ENCODE measurements at places on chromosomes 11 and 22.

GRCh38 chr22:20606041-20606783, 98.8 kb downstream of the MED15 start:
- peak; percentile 77 for DNase-seq

GRCh38 chr22:29786031-29786430, 18.9 kb downstream of the UQCR10 start:
- no peak for DNase-seq

DNA sequence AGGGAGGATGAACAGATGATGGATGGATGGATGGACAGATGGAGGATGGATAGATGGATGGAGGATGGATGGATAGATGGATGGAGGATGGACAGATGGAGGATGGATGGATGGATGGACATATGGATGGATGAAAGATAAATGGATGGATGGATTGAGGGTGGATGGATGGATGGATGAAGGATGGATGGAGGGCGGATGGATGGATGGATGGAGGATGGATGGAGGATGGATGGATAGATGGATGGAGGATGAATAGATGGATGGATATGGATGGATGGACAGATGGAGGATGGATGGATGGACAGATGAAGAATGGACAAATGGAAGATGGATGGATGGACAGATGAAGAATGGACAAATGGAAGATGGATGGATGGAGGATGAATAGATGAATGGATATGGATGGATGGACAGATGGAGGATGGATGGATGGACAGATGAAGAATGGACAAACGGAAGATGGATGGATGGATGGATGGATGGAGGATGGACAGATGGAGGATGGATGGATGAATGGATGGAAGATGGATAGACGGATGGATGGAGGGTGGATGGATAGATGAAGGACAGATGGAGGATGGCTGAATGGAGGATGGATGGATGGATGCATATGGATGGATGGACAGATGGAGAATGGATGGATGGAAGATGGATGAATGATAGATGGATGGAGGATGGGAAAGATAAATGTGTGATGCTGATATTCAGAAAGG, 7.4 kb downstream of the IFITM10 start:
- no peak for DNase-seq

GRCh38 chr22:27541836-27542235, 259.7 kb downstream of the MN1 start:
- DNase-seq, result no peak

DNA sequence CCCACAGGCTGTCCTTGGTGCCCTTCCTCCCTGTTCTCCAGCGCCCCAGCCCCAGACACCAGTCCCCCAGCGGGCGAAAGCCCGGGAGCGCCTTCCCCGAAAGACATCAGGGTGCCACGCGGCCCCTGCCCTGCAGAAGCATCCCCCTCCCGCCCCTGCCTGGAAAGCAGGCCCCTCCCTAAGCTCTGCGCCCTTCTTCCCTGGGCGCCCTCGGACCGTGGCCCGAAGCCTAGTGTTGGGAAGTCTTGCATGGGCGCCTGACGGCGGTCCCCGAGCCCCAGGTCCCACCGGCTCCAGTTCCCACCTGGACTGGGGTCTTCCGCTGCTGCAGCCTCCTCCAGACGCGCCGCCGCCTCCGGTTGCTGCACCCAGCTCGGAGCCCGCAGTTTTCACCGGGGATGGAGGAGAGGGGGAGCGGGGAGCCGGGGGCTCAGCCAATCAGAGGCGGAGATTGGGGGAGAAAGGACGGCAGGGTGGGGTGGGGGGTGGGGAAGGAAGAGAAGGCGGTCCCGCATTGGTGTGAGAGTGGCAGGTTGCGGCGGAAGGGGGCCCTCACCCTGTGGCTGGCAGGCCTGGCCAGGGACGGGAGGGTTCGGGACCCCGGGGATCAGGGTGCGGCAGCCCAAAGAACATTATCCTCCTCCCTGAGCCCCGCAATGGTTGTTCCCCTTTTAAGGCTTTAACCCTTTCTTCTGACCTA, at the start of gene THY1:
Gene THY1, minus strand, starts transcription at position 364 of the 700 bp plus-strand sequence. CDS start 2,267 bp downstream, outside the sequence.
- DNase-seq, result peak; percentile 89

DNA sequence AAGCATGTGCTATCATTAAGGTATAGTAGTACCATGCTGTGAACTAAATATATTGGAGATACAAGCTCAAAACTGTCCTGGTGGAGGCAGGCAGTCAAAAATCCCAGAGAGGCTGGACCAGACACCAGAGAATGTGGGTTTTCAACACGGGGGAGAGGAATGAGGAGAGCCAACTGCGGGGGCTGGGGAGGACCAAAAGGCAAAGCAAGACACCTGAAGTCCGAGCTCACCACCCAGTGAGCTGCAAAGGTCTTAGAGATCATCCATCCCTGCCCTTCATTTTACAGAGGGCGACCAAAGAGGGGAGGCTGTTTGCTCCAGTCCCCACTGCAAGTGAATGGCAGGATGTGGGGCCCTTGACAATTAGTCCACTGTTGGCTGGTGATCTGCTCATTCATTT, 10.0 kb downstream of the RIBC2 start:
- DNase-seq, result no peak

DNA sequence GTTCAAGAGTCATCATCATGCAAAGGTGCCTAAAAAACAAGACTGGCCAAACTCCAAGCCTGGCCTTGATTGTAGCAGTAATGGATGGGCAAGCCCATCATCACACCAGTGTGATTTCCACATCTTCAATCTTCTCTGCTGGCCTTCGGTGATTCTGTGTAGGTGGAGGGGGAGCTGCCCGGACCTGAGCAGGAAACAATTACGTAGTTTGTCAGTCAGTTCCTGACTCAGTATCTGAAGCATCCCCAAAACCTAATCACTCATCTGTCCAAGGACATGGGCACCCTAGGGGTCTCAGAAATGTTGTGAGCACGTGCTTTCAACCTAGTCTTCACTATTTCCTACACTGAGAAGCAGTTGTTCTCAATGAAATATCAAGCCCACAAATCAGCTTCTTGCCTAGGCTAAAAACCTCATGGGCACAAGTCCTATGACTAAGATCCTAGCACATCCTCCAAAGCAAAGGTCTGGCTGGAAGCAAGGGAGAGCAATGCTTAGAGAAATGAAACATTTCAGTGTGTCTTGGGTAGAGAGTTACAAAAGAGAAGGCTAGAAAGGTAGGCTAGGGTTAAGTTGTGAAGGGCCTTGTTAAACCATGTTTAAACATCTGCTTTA, 24.6 kb downstream of the ATG16L2 start:
- no peak for DNase-seq

DNA sequence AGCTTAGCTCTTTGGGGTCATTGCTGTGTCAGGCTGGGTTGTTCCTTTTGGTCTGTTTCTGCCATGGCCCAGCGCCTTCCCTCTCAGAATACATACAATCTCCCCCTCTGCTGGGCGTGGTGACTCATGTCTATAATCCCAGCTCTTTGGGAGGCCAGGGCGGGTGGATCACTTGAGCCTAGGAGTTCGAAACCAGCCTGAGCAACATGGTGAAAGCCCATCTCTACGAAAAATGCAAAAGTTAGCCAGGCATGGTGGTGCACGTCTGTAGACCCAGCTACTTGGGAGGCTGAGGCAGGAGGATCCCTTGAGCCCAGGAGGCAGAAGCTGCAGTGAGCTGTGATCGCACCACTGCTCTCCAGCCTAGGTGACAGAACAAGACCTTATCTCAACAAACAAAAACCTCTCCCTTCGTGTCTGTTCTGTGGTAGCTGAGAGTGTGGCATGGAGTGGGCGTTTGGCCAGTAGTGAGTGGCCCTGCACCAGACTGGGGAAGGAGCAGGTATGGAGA, 46.7 kb upstream of the RAB1B start:
- no peak for DNase-seq

DNA sequence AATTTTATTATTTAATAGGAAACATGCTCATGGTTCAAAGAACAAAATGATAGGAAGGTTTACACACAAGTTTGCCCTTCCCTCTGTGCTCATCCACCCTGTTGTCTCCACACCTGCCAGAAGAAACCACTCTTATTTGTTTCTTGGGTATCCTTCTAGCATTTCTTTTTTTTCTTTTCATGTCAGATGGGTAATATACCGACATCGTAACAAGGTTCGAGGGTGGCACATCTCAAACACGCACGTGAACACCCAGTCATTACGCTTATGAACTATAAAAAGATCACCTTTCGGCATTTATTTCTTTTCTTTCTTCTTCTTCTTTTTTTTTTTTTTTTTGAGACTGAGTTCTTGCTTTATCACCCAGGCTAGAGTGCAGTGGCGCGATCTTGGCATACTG, 70.5 kb downstream of the UBASH3B start:
- no peak for DNase-seq

Measured in astrocyte of the hippocampus (primary cell).